ENCODE measurements at places on chromosomes 16 and 17.

GRCh38 chr17:47717979-47718621, 14.9 kb upstream of the TBX21 start:
- DNase-seq = no peak

DNA sequence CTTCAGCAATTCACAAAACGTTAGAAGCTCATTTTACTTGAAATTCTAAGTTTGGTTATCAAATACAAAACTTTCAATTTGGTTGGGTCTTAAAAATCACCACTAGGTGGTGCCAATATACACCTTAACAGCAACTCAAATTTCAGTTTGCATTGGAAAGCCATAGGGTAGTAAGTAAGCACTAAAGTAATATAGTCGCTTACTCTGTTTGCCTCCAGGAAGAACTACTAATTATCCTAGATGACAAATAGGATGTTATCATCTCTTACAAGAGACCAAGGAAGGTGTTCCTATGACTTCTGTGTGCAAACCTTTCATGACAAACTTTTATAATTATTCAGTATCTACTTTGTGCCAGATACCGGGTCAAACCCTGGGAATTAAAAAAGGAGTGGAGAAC, 93.3 kb downstream of the MYO1D start:
- peak; percentile 27 for DNase-seq

- DNase-seq = no peak
These were observed 11.3 kb downstream of the CA5A start for GRCh38 chr16:87924811-87925670.

DNA sequence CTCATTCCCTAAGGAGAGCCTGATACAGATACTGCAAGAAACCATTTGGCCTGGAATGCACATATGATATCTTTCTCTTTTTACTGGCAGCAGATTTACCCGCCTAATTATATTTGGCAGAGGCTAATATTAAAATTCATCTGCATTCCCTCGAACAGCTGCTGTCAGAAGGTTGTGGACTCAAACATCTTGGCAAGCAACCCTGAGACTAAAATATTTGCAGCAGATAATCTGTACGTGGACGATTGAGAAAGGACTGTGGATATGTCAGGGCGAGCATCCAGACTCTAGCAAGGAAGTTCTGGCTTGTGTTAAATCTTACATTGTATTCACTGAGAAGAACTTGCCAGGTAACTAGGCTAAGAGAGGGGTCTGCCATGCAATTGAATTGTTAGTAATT, 65.2 kb downstream of the SNX20 start:
- peak; percentile 57 for DNase-seq

GRCh38 chr16:57042157-57043111, 49.9 kb upstream of the CPNE2 start:
- DNase-seq = no peak

DNA sequence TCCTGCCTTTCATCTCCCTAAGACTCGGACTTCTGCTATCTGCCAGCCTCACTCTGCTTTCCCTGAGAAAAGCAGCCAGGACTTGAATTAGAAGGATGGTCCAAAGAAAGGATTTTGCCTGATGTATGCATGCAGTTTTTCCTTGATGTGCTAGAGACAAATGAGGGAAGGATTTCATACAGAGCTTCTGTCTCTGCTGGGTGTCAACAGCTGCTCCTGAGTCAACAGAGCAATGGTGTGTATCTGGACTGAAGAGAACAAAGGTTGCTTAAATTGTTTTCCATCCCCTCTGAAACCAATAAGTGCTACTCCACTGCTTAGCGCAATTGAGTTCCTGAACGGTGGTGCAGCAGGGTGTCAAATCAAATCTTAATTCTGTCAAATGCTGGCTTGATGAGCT, 680.6 kb upstream of the C16orf82 start:
- DNase-seq = no peak

DNA sequence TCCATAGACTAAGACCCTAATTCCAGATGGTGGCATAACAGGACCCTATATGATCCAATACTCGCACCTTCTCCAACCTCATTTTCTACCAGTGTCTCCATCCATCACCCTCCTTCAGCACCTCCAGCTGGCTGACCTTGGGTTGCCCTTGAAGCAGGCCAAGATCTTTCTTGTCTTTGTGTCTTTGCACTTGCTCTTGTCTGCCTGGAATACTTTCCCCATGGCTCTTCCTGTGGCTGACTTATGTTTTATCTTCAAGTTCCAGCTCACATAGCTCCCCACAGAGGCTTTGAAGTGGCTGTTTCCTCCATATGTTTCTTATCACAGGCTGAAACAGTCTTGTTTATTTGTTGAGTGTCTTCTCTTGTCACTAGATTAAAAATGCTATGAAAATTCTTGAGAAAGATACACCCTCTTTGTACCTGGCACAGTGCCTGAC, 29.6 kb upstream of the MMD start:
- no peak for DNase-seq

GRCh38 chr17:3667366-3668278, 756 bp downstream of the TAX1BP3 start:
- DNase-seq = peak; percentile 84

- DNase-seq = no peak
These were observed 39.3 kb downstream of the CHD9 start for GRCh38 chr16:53094013-53094630.

Data from skin of body (tissue), 3 donors.